ENCODE measurements at places on chromosomes 7 and 10.

GRCh38 chr10:77188000-77188395 lies 449.6 kb downstream of the KCNMA1 start:
- DNase-seq: no peak

DNA sequence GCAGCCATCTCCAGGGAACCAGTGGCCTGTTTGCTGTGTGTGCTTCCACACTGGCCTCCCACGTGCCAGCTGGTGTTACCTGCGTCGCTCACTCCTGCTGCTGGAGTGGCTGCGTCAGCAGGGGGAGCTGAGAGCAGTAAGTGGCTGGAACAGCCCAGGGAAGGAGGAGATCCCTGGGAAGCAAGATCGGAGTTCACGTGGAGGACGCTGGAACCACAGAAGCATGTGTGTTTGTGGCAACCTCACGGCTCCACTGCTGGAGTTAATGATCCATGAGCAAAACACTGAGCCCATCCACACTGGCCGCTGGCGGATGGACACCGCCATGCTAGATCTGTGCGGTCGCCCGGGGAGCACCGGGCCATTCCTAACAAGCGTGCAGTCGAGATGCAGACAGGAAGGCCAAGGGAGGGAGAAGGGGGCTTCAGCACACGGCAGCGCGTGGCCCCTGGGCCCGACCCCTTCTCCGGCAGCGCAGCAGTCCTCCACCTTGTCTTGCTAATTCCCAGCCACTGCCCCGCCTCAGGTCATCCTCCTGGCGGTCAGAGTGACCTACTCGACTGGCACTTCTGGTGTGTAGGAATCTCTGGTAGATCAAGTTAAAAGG lies 68.5 kb upstream of the EEPD1 start:
- no peak for DNase-seq

DNA sequence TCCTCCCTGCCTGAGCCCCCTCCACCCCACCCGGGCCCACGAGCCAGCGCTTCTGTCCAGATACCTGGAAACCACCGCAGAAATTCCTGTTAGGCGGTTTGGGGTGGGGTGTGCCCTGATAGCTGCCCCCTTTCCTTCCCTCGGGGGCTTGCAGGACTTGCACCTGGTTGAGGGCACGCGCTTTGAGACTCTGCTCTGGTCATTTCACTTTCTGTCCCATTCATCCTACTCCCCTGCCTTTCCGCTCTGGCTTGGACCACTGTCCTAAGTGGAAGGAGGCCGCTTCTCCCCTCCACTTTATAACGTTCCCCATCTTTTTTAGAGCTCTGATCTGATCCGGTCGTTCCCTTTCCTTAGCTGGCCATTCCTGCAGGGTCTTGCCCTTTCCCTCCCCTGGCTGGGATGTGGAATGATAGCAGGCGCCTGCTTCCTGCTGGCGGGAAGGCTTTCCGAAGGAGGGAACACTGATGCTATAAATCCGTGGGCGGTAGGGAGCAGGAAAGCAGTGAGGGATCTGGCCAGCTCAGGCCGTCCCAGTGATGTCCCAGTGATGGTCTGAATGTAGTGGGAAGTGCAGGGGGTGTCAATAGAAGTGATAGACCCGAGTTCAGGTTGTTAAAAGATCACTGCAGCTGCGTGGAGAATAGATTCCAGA lies 852 bp upstream of the PRKAR1B start:
- no peak for DNase-seq

DNA sequence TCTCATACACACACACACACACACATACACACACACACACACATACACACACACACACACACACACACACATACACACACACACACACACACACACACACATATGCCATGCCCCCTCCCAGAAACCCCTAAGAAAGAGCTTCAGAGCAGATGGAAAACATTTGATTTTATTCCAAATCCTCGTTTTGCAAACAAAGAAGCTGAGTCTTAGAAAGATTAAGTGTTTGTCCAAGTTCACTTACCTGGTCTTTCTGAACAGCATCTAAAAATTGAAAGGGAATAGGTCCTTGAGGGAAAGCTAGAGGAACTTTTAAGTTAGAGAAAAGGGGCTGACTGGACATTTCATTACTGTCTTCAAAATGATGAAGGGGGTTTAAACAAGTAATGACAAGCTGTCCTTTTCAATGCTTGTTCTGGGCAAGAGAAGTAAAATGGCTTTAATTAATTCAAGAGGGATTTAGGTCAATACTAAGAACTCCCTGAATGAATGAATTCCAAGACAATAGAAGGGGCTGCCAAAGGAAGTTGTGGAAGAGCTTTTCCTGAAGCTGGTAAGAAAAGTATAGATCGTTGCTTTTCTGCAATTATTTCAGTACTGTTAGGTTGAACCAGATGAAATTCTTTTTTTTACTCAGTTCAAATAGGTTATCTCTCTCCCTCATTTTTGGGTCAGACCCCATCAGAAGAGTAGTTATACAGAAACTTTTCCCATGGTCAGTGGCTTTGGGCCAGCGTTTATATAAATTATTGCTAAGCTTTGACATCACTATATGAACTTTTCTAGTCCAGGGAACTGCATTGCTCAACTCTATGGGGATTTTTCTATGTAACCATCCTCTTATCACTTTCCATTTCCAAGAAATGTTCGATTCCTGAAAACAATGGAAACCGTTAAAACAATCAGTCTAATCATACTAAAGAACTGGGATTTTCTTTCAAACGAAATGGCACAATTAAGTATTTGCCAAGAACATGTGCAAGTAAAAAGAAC lies 261.4 kb downstream of the MTERF1 start:
- DNase-seq: no peak

- DNase-seq: no peak
Measured at GRCh38 chr7:27146491-27147198, 929 bp downstream of the HOXA6 start.

GRCh38 chr10:90417476-90418210 lies 440.2 kb downstream of the HTR7 start:
- DNase-seq: no peak

DNA sequence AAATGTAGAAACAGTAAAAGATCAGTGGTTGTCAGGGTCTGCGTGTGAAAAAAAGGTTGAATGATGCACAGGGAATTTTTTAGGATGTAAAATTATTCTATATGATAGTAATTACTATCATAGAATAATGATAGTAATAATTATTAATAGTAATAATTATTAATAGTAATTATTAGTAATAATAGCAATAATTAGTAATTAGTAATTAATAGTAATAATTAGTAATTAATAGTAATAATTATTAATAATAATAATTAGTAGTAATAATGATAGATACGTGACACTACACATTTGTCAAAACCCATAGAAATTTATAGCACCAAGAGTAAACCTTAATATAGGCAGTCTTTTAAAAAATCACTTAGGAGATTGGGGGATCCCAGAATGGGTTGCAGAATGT lies 4.5 kb upstream of the NUDCD3 start:
- no peak for DNase-seq

DNA sequence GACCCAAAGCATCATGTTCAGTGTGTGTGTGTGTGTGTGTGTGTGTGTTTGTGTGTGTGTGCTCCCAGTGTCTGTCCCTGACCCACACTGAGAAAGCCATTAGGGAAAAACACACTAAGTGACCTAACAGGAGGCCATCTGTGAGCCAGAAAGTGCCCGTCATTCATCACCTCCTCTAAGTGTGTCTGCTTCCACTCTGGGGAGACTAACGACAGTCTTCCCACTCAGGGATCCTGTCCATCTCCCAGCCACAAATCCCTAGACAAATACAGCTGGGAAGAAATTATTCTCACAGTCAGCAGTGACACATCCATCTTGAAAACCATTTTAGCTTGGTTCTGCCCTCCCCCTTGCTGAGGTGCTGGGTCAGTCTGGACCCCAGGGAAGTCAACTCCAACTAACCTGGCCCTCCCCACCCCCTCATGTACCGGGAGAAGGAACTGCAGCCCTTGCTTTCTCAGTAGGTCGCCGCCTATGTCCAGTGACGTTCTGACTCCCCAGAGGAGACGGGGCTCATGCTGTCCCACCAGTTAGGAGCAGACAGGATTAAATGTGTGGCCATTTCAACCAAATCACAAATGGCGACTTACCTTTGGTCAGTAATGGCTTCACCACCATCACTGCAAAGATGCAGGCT lies 296.5 kb upstream of the ZNF32 start:
- DNase-seq: no peak

DNA sequence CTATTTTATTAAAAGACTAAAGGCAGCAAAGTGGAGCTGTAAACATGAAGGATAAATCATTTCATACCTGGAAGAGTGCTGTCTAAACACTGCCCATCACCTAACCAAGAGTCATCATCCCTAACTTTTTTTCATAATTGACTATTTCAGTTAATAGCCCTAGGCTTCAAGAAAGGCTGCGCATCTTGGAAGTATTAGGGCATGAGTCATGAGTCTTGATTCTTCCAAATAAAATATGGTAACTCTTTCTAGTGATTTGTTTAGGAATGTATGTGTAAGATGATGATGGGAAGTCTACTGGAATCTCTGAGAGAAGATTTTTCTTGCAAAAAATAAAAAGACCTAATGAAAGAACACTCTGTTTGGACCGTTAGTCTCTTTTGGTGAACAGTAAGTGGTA lies 207.7 kb upstream of the AHR start:
- no peak for DNase-seq

DNA sequence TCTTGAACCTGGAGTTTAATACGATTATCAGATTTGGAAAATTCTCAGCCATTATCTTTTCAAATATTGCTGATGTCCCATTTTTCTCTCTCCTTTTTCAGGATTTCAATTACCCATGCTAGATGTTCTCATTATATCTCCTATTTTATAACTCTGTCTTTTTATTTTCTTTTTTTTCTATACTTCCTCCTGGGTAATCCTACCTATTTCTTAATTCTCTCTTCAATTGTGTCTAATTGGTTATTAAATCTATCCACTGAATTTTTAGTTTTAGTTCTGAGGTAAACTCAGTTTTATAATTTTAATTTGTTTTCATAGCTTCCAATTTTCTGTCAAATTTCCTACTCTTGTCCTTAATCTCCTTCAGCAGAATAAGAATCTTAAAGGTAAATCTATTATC lies 15.6 kb downstream of the STEAP1 start:
- no peak for DNase-seq

GRCh38 chr10:70250961-70251680 lies 17.9 kb upstream of the PPA1 start:
- DNase-seq: no peak

GRCh38 chr7:85474234-85474633 lies 287.4 kb upstream of the SEMA3D start:
- no peak for DNase-seq

DNA sequence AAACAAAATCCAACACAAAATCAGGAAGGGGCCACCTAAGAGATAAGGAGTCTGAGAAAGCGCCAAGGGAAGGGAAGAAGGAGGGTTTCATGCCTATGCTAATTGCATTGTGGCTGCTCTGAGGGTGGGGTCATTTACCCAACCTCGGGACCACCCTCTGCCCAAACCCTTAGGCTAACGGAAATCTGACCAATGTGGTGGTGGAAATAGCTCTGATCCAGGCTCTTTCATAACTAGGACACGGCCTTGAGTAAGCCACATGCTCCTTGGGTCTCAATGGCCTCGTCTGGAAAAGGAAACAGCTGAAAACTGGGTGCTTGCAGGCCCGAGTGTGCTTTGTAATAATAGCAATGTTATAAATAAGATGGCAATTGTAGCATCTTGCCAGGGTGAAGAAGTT lies 14.9 kb upstream of the SRGN start:
- no peak for DNase-seq

DNA sequence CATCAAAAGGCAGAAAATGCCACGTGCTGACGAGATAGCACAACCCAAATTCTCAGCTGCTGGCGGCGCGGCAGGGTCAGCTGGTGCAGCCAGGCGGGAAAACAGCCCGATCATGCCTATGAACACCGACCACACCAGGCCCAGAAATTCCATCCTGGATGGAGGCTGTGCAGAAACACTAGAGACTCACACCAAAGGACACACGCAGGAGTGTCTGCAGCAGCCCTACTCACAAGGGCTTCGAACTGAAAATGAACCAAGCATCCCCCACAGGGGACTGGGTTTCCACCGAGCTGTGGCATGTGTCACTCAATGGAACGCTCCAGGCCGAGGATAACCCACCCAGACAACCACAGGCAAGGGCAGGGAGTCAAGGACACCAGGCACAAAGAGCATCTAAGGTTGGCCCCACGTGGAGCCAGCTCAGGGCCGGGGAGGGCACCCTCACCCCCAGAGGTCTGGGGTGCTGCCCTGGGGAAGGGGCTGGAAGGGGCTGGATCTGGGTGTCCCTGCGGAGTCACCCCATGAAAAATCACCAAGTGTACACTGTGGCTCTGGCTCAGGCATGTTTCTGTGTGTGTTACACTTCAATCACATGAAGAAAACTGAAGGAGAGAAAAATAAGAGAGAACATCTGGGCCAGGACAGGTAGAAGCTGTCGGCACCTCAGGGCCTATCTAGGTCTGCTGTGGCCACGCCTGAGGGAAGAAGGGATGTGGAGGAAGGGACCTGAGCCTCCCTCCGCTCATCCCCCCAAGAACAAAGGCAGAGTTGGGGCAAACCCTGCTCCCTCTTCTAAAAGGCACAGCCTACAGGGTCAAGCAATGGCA lies 33.0 kb downstream of the RASGEF1A start:
- DNase-seq: no peak

DNA sequence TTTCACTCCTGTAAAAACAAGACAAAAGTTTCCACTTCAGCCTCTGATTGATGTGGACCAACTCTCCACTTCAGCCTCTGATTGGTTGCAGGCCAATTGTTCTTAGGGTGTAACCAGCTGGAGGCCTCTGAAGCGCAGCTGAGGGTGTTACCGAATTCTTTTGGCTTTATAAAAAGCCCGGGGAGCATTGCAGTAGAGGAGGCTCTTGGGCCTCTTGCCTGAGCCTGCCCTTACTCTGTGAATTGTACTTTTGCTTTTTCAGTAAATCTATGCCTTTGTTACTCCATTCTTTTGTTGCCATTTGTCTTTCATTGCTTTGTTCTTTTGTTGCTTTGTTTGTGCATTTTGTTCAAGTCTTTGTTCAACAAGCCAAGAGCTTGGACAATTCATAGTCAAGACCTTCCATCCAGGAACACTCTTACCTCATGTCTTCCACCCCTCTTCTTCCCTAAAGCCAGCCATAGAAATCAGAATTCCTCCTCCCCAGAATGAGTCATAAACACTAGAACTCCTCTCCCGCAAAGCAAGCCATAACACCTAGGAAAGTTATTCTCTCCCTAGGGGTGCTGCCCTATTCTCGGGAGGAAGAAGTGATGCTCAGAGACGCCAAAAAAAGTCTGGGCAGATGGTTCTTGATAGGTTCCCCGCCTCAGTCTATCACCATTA lies 53.5 kb upstream of the ARMC3 start:
- DNase-seq: no peak

DNA sequence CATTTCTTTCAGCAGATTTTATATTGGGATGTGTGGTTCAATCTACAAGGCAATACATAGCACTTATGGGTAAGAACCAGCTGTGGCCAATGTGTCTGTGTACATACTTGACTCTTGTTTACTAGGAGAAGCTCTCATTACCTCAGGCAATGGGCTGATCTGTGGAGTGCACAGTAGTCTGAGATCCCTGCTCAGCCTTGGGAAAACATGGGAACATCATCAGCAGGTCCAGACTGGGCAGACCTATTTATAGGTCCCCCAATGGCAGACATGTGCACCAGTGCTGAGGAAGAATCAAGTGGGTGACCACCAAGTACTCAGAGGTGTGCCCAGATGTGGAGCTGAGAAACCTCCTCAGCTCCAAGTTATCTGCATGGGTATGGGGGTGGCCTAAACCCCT lies 349.7 kb downstream of the KIF20B start:
- no peak for DNase-seq

- no peak for DNase-seq
Measured at GRCh38 chr7:44983742-44984477, 5.1 kb upstream of the MYO1G start.
